Activated CD8-positive, alpha-beta memory T cell treated with anti-CD3 and anti-CD28 coated beads, Interleukin-2, amount 10 ng/mL, durations not matched to agents 7 days and 5 days (primary cell): ENCODE measurements at places on chromosomes 11 and 22. TPM values are rescaled to one million over a fixed set of nuclear protein-coding genes. Genes with fewer than 3 reads are reported as not detected.

GRCh38 chr11:62018981-62019664 is 51.7 kb upstream of the FTH1 start:
- no peak for DNase-seq
- H3K4me3 ChIP-seq, result no peak overlapping the region
- H3K4me1 ChIP-seq, result peaks cover 2% of the 10 kb centered on the region
- H3K27me3 ChIP-seq, result peaks cover 5% of the 10 kb centered on the region

The OR52H1 gene
- total RNA-seq, result not detected

GRCh38 chr11:115930291-115930690 is 426.1 kb upstream of the CADM1 start:
- DNase-seq, result no peak
- H3K36me3 ChIP-seq, result no peaks in the 10 kb centered on the region
- H3K4me3 ChIP-seq, result no peak overlapping the region
- H3K27me3 ChIP-seq, result no peaks in the 10 kb centered on the region

GRCh38 chr11:17352950-17353820 is 1.6 kb downstream of the NCR3LG1 start:
- DNase-seq, result peak; percentile 65
- H3K36me3 ChIP-seq, result peaks cover 4% of the 10 kb centered on the region
- H3K4me1 ChIP-seq, result peaks cover 28% of the 10 kb centered on the region

DNA sequence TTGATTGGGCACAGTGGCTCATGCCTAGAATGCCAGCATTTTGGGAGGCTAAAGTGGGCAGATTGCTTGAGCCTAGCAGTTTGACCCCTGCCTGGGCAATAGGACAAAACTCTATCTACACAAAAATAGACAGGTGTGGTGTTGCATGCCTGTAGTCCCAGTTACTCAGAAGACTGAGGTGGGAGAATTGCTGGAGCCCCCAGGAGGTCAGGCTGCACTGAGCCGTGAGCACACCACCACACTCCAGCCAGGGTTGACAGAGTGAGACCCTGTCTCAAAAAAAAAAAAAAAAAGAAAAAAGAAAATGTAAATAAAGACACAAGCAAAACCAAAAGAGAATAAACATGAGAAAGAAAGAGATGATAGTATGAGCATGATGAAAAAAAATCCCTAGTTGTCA is 802.4 kb upstream of the ANO3 start:
- DNase-seq, result no peak
- no peaks in the 10 kb centered on the region for H3K36me3 ChIP-seq
- H3K27me3 ChIP-seq, result no peaks in the 10 kb centered on the region
- no peaks in the 10 kb centered on the region for H3K4me1 ChIP-seq
- H3K27ac ChIP-seq, result no peak overlapping the region
- no peak overlapping the region for H3K4me3 ChIP-seq

The FXYD6 gene
- 0.12 TPM for total RNA-seq

GRCh38 chr11:120354779-120355178 is 18.6 kb downstream of the ARHGEF12 start:
- H3K4me3 ChIP-seq, result no peak overlapping the region
- no peak overlapping the region for H3K27ac ChIP-seq
- no peak for DNase-seq
- peaks cover 2% of the 10 kb centered on the region for H3K27me3 ChIP-seq

The SMC1B gene
- 2.4 TPM for total RNA-seq

DNA sequence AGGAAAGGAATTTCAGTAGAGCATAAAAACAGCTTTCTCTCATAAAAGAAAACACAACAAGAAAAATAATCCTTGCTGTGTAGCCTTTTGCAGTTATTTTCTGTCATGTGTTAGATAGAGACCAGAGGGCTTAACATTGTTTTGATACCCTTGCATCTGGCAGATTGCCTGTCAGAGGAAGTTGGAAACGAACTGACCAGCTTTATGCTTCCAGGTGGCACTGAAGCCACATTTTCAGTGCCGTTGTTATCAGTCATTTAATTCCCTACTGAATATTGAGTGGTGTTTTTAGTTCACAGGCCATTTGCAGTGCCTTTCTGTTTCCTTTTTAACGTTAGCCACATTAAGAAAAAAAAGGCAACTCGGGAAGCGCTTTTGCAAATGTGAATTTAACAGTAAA is 21.5 kb upstream of the RAG2 start:
- peaks cover 3% of the 10 kb centered on the region for H3K4me1 ChIP-seq
- no peak for DNase-seq

GRCh38 chr11:34104680-34105078 is 750 bp upstream of the NAT10 start:
- H3K36me3 ChIP-seq, result peaks cover 30% of the 10 kb centered on the region
- H3K27me3 ChIP-seq, result no peaks in the 10 kb centered on the region
- H3K4me3 ChIP-seq, result peak overlapping the region; percentile 85
- peaks cover 52% of the 10 kb centered on the region for H3K4me1 ChIP-seq

DNA sequence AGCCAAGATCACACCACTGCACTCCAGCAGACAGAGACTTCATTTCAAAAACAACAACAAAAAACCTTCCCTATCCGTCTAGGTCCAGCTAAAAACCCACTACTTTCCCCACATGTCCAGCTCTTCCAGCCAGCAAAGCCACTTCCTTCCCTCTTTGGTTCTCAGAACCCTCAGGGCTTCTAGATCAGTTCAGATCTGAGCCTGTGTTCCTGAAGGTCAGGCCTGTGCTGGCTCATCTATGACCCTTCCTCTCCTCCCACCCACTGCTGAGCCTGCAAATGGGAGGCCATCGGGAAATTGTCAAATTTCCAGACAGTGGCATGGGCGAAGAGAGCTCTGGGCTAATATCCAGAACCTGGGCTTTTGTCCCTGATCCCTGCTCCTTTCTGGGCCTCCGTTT is 37.8 kb downstream of the SLCO2B1 start:
- H3K4me1 ChIP-seq, result peaks cover 3% of the 10 kb centered on the region
- peaks cover 31% of the 10 kb centered on the region for H3K27me3 ChIP-seq
- no peak overlapping the region for H3K27ac ChIP-seq

- H3K4me3 ChIP-seq, result no peak overlapping the region
- H3K4me1 ChIP-seq, result no peaks in the 10 kb centered on the region
- DNase-seq, result no peak
- peaks cover 4% of the 10 kb centered on the region for H3K27me3 ChIP-seq
- no peaks in the 10 kb centered on the region for H3K36me3 ChIP-seq
Measured at GRCh38 chr11:30481330-30481729, 104.8 kb downstream of the MPPED2 start.

DNA sequence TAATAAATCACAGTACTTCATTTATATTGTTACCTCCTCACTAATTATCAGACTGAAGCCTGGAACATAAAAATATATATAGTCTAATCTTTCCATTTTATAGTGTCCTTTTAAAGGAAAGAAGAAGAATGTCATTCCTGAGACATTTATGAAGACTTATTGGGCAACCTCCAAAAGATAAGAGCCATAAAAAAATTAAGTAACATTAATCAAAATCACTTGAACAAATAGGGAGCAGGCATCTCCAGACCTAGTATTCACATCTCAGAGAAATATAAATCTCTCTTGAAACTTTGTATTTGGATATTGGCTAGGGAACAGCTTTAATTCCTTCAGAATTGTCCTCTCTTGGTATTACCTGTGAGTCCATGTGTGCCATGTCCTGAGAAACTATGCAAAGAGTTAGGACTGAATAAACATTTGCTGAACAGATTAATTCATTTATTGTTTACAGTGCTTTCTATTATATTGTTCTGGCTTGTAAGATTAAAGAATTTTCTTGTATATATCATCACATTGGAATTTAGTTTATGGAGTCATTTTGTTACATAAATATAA is 530.5 kb upstream of the LRRC4C start:
- no peaks in the 10 kb centered on the region for H3K27me3 ChIP-seq
- DNase-seq, result no peak
- H3K36me3 ChIP-seq, result no peaks in the 10 kb centered on the region
- no peak overlapping the region for H3K27ac ChIP-seq
- no peaks in the 10 kb centered on the region for H3K4me1 ChIP-seq
- H3K4me3 ChIP-seq, result no peak overlapping the region

DNA sequence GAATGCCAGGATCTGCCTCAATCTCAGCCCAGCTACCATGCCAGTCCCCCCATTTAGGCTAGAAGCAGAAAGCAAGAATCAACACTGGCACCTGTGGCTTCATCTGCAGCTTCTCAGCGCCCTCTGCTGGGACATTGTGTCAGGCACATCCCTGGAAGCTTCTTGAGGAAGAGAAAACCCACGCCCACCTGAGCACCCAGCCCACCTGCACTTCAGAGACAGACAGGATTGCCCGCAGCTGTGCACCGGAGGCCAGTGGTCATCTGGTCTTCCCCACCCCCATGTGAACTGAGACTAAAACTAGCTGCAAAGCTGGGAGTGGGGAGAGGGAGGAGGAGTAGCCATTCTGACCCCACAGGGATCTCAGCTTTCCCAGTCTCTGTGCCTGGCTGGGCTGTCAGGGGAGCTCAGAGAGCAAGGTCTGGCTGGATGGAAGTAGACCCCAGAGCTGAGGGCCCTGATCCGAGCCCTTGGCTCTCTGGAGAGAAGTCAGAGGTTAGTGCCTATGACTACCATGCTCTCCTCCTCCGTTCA is 66.8 kb downstream of the FEZ1 start:
- no peaks in the 10 kb centered on the region for H3K4me1 ChIP-seq
- DNase-seq, result peak; percentile 68
- no peak overlapping the region for H3K4me3 ChIP-seq

DNA sequence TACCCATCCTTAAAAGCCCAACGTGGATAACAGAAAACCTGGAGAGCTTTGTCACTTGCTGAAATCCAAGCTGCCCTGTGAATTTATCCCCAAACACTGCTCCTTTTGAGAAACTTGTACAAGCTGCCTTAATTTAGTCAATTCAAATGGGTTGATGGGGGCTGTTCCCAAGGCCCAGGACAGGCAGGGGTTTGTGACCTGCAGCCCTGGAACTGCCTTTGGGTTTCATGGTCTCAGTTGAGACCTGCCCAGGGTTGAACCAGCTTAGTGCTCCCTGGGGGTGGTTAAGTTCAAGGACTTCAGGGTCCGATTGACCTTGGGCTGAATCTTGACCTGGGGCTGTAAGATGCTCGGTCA is 112.1 kb upstream of the OR4B1 start:
- DNase-seq, result peak; percentile 37
- H3K27ac ChIP-seq, result no peak overlapping the region
- no peaks in the 10 kb centered on the region for H3K27me3 ChIP-seq
- peaks cover 1% of the 10 kb centered on the region for H3K36me3 ChIP-seq
- no peak overlapping the region for H3K4me3 ChIP-seq

The MYO7A gene
- 0.23 TPM for total RNA-seq

GRCh38 chr11:126469311-126469710 is 113.8 kb downstream of the ST3GAL4 start:
- H3K36me3 ChIP-seq, result no peaks in the 10 kb centered on the region
- no peak overlapping the region for H3K4me3 ChIP-seq
- H3K27me3 ChIP-seq, result peaks cover 13% of the 10 kb centered on the region
- no peak for DNase-seq

DNA sequence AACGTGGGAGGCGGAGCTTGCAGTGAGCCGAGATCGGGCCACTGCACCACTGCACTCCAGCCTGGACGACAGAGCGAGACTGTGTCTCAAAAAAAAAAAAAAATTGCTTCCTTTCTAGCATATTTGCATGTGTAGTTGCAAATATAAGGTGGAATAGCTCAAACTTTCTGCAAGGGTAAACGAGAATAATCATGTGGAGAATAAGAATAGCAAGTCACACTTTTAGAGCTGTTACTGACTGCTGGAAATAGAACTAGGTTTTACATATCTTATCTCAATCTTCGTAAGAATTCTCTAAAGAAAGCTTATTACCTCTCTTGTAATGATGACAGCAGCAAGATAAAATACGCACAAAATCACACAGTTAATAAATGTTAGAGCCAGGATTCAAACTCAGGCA is 1.6 kb downstream of the L3MBTL2 start:
- H3K27me3 ChIP-seq, result peaks cover 9% of the 10 kb centered on the region
- DNase-seq, result no peak
- H3K36me3 ChIP-seq, result peaks cover 14% of the 10 kb centered on the region
- H3K4me1 ChIP-seq, result peaks cover 27% of the 10 kb centered on the region
- peak overlapping the region; percentile 58 for H3K4me3 ChIP-seq

GRCh38 chr11:98701541-98701940 is 319.2 kb upstream of the CNTN5 start:
- H3K36me3 ChIP-seq, result no peaks in the 10 kb centered on the region
- no peaks in the 10 kb centered on the region for H3K4me1 ChIP-seq
- no peak for DNase-seq

The ART5 gene
- not detected for total RNA-seq

- H3K36me3 ChIP-seq, result no peaks in the 10 kb centered on the region
- H3K27me3 ChIP-seq, result no peaks in the 10 kb centered on the region
- H3K27ac ChIP-seq, result no peak overlapping the region
Measured at GRCh38 chr11:80849253-80849652, 1408.4 kb upstream of the TENM4 start.

The MMP12 gene
- total RNA-seq, result not detected

The UBASH3B gene
- 67.3 TPM for total RNA-seq

DNA sequence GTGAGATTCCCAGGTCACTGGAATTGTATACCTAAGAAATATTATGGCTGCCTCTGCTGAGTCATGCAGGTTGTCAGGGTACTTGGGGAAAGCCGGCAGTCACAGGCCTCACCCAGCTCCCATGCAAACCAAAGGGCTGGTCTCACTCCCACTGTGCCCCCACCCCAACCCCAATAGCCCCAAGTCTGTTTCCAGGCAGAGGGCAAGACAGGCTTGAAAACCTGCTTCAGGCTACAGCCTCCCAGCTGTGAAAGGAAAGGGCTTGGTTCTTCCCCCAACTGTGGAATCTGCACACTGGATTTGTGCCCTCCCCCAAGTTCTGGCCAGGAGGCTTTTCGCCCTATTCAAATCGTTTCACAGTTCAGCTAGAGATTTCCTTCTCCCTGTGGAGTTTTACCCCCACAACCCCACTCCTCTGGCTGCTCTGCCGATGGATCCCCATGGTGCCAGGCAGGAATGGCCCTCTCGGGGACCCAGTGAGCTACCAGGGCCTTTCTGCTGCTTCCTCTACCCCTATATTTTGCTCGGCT is 37.0 kb upstream of the ABTB2 start:
- no peak for DNase-seq
- peaks cover 50% of the 10 kb centered on the region for H3K27me3 ChIP-seq
- H3K4me1 ChIP-seq, result no peaks in the 10 kb centered on the region
- H3K4me3 ChIP-seq, result no peak overlapping the region
- H3K27ac ChIP-seq, result no peak overlapping the region

- H3K27me3 ChIP-seq, result no peaks in the 10 kb centered on the region
- H3K4me3 ChIP-seq, result peak within 1 kb of the TSS; percentile 95
- peak; percentile 99 for DNase-seq
- H3K36me3 ChIP-seq, result peaks cover 24% of the 10 kb centered on the region
Measured at GRCh38 chr11:809287-810039, at the start of gene RPLP2. RPLP2 (plus strand) TSS chr11:809967; CDS start chr11:810235, 268 bp downstream.

The MCAM gene
- total RNA-seq, result 3.9 TPM

DNA sequence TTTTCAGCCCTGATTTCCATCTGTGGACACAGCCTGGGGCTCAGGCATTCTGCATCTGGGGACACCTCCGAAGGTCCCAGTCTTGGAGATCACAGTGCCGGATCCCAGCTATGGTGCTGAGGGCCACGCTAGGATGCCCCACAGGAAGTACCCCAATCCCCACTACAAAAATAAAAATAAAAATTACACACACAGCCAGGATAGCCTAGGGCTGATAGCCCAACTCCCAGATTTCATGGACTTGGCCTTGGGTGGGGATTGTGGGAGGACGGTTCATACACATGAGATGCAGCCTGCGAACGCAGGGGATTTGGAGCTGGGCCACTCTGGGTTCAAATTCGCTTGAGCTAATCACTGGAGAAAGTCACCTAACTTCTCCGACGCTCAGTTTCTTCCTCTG is 237.7 kb downstream of the BUD13 start:
- peaks cover 37% of the 10 kb centered on the region for H3K27me3 ChIP-seq
- no peaks in the 10 kb centered on the region for H3K4me1 ChIP-seq
- H3K27ac ChIP-seq, result no peak overlapping the region
- no peak overlapping the region for H3K4me3 ChIP-seq
- DNase-seq, result no peak
- no peaks in the 10 kb centered on the region for H3K36me3 ChIP-seq
